ENCODE measurements at places on chromosomes 7 and 10.

DNA sequence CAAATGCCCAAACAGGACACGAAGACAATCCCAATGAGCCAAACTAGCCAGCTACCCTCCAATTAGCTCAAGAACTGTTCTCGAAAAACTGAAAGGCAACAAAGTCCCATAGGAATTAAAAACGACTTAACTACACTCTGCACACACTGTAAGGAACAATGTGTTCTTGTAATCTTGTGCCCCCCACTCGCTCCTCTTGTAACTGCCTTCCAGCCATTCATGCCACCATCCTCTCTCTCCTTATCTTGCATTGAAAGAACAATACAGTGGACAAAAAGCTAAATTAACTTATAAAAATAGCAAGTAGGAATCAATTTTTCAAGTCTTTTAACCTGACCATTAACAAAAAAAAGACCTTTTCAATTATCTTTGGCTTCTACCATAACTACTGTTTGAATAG lies 2.9 kb downstream of the CYTH3 start:
- no peak for DNase-seq

GRCh38 chr10:71725998-71726579 lies 6.5 kb upstream of the C10orf105 start:
- DNase-seq = no peak

- DNase-seq = no peak
Measured at GRCh38 chr10:85454386-85454785, 912.2 kb downstream of the GRID1 start.

GRCh38 chr10:4198216-4198615 lies 413.2 kb upstream of the KLF6 start:
- DNase-seq = no peak

Data from right hindlimb (tissue), 1 donor.